Natural killer cell treated with Interleukin-12 subunit alpha and Interleukin-12 subunit beta and Interleukin-15 and Interleukin-18, amount 100 ng/mL, for 72 hours (primary cell): ENCODE measurements at places on chromosomes 12 and 14. TPM values are rescaled to one million over a fixed set of nuclear protein-coding genes. Genes with fewer than 3 reads are reported as not detected.

GRCh38 chr12:68487721-68488309, 122.9 kb upstream of the RAP1B start:
- DNase-seq = no peak

- DNase-seq = no peak
Observed at GRCh38 chr12:114269153-114269552, 136.8 kb downstream of the TBX5 start.

GRCh38 chr12:79162147-79162772, 297.7 kb downstream of the SYT1 start:
- no peak for DNase-seq

DNA sequence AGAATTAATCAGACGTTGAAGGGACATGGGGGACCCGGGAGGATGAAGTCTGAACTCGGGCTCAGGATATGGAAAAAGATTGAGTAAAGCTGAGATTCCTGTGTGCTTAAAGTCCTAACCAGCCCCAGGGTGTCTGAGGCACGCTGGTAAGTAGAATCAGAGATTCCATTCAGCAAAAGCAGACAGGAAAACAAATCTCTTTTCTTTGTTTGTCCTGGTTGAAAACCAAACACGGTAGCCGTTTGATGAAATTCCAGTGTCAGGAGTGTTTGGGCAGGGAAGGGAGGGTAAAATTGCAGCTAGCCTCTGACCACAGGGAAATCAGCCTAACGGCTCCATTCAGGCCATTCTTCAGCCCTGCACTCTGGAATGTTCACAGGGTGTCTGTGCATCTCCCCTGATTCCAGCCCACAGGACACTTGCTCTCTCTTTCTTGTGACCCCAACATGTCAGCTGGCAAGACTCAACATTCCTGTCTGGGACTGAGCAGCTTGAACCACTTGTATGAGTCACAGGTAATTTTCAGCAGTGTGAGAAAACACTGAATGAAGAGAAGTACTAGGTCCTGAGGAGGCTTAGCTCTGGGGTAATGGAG, 31.0 kb downstream of the NINJ2 start:
- DNase-seq = no peak

GRCh38 chr12:59847127-59847526, 251.3 kb downstream of the SLC16A7 start:
- no peak for DNase-seq

DNA sequence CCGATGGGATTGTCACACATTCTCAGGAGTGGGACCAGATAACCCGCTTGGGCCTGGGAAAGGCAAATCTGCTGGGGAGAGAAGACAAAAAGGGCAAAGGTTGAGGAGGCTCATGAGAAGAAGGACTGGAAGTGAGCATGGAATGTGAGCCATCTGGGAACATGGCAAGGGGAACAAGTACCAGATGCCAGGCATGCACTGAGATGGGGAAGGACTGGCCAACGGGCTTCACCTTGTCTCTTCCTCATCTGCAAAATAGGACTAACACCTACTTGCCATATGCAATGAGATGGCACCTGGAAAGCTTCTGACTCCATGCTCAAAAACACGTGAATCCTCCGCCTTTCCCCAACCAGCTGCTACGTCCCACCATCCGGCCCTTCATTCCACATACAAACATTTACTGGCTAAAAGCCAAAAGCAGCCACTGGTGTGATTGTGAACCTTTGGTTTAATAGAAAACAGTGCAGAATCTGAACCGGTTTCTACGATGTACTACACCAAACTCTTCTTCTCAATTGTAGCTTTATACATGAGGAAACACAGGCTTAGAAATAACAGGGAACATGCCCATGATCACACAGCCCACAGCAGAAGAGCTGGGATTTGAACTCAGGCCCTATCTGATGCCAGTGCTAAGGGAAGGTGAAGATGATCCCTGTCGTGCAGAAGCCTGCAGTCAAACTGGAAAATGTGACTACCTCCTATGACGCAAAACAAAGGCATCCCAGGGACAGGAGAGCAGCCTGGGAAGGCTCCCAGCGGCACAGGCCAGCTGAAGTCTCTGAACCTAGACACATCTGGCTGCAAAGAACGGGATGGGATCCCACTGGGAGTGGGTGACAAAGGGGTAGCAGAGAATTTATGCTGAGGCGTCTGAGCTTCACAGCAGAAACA, 112.1 kb downstream of the TTC7B start:
- DNase-seq = no peak

GRCh38 chr14:98724734-98725133, 547.3 kb downstream of the BCL11B start:
- no peak for DNase-seq

DNA sequence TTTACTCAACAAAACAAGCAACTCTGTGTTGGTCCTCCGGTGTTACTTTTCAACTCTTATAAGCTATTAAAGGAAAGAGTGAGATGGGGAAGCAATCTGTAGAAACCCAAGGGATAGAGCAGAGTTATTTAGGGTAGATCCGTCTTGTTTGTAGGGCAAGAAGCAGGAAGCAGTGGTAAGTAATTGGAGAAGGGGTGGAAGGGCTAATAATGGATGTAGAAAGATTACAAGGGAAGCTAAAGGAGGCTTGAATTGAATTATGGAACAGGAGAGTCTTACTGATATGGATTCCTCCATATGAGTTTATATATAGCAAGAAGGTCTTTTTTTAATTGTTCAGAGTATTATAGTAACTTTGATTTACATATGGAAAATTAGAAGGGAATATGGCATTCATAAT, 72.7 kb downstream of the MNAT1 start:
- DNase-seq = no peak

GRCh38 chr14:68562911-68563250, 230.0 kb downstream of the ZFP36L1 start:
- no peak for DNase-seq

Gene DPF3
- 13.2 TPM for total RNA-seq

DNA sequence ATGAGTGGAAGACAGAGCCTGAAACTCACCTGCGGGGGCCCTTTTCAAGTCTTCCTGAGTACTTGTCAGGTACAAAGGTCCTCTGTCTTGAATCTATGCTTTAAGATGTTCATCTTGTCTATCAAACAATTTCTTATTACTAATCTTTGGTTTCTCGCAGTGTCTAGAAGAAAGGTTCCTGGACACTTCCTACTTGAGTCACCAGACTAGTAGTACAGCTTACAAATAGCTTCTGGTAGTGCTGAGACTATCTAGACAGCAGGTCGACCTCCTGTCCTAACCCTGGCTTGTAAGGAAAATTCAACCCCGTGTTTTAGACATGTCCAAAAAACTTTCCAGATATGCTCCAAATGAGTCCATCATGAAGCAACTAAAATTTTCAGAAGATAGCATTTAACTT, 11.2 kb upstream of the ARID2 start:
- no peak for DNase-seq

Gene TMEM229B
- total RNA-seq = 7.1 TPM

Gene BEST3
- not detected for total RNA-seq

- DNase-seq = peak; percentile 46
Observed at GRCh38 chr14:21068521-21069387, 1.4 kb upstream of the ARHGEF40 start.

Gene SLC2A13
- 6.8 TPM for total RNA-seq

Gene IRAK3
- 18.8 TPM for total RNA-seq

Gene PLEKHG7
- total RNA-seq = not detected

GRCh38 chr12:109734219-109735000, 20.8 kb downstream of the FAM222A start:
- no peak for DNase-seq

DNA sequence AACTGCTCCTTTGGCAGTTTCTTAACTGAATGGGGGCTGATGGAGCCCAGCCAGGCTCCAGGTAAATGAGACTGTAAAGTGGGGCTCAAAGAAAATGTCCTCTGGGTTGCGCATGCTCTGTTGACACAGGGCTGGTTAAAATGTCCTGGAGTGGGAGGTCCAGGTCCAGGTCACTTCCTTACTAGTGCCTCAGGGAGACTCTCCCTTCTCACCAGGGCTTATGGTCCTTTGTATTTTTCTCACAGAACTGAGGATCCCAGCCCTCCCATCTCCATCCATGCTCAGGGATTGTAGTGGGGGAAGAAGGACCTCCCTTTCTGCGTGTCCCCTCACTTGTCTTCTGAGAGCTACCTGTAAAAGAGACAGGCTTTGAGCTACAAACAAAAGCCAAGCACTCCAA, 77.5 kb downstream of the SSPN start:
- no peak for DNase-seq

- no peak for DNase-seq
Observed at GRCh38 chr12:123120452-123121166, 30.3 kb downstream of the PITPNM2 start.

DNA sequence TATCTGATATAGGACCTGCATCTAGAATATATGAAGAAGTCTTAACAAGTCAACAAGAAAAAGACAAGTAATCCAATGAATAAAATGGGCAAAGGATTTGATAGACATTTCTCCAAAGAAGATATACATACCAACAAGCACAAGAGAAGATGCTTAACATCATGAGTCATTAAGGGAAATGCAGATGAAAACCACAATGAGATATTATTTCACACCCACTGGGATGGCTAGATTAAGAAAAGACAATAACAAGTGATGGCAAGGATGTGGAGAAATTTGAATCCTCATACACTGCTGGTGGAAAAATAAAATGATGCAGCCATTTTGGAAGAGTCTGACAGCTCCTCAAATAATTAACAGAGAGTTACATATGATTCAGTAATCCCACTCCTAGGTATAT, 502.6 kb downstream of the FUT8 start:
- DNase-seq = no peak

Gene NGB
- total RNA-seq = not detected

DNA sequence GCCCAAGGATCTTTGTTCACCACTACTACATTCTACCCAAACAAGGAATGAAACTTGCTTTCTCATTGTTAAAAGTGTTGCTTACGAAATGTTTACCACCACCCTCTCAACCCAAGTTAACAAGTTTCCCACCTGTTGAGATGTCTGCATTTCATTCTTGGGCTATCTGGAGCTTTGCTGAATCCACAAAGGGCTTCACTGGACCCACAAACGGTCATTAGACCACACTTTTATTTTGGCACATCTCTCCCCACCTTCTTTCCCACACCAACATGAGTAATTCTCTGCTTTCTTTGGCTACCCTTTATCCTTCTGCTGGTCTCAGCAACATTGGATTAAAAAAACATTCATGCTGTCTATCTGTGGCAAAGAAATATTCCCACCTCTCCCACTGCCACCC, 78.0 kb downstream of the TMEM260 start:
- no peak for DNase-seq

DNA sequence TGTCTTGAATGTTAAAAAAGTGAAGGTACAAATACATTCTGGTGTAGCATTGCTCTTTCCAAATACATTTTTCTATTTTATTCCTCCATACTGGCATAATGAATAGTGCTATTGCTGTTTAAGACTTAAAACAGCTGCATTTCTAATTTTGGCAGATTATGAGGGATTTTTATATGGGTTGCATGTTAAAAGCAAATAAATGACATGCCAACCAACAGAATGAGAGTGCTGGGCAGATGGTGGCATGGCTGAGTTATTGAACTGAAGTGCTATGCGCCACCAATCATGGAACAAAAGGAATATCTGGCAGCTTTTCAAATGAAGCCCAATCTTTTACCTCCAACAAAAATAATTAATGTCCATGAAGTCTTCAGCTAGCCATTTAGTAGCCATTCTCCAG, 215.0 kb downstream of the PRKD1 start:
- no peak for DNase-seq

Gene GEMIN2
- total RNA-seq = 15.6 TPM

DNA sequence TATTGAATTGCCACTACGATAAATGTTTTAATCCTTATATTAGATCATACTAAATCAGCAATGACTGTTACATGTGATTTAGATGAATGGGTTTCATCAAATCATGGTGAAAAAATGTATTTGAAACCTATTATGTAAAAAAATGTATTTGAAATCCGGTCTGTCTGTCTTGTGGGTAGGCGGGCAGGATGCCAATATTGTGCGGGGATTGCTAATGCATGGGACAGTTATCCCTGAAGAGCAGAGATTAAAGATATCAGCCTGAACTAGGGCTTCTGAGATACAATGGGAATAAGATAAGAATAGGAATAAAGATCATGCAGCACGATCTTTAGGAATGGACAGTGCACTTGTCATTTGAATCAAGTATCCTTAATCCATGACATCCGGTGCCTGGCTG, 134.0 kb downstream of the PRKCH start:
- no peak for DNase-seq

DNA sequence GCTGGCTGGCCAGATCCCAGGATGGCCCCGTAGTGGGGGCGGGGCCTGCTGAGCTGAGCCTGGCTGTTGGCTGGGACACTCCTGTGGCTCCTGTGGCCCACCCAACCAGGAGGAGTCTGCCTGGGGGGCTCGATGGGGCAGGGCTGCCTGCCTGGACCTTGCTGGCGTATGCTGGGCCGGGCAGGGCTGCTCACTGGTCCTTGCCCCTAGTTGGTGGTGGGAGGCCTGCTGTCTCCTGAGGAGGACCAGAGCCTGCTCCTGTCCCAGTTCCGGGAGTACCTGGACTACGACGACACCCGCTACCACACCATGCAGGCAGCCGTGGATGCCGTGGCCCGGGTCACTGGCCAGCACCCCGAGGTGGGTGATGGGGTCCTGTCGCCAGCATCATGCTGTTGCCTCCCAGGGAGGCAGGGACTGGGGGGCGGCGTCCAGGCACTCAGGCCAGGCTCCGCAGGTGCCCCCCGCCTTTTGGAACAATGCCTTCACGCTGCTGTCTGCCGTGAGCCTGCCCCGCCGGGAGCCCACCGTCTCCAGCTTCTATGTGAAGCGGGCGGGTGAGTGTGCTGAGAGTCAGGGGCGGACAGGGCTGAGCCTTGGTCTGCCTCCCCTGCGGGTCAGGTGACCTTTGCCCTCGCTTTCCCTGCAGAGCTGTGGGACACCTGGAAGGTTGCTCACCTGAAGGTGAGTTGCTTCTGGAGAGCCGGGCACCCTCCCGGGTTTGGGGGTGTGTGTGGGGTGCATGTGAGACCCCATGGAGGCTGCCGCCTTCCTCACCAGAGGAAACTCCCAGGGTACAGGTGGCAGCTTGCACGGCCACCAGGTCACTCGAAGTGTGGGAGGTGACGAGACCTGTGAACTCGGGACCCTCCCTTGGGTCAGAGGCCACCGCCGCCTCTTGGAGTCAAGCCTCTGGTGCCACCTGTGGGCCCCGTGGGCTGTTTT, 3.4 kb downstream of the NOC4L start:
- DNase-seq = no peak

GRCh38 chr14:52055167-52055566, 13.7 kb downstream of the NID2 start:
- no peak for DNase-seq
